ENCODE measurements at places on chromosomes 7 and 10.
A peak's percentile ranks its signal among the peaks of the same experiment; 100 is the strongest.

- no peak for DNase-seq
Measured at GRCh38 chr7:153413199-153413539, 639.0 kb upstream of the DPP6 start.

GRCh38 chr10:117502421-117503243 is 39.9 kb upstream of the EMX2 start:
- no peak for DNase-seq

DNA sequence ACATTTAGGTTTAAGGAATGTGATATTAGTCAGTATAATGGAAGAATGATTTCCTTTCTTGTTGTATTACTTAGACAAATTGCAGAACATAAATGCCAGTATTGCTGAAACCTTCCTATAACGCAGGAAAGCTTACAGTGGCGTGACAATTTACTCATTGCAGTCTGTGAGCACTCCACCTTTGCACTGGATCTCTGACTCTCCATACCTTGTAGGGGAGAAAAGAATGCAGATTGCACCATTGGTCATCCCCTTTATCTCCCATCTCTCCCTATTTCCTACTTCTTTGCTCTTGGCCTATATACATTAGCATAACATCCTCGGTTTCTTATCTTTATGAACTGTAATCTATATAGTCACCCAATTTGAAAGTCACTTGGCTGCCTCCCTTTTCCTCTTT is 28.1 kb upstream of the HYAL4 start:
- DNase-seq = no peak

DNA sequence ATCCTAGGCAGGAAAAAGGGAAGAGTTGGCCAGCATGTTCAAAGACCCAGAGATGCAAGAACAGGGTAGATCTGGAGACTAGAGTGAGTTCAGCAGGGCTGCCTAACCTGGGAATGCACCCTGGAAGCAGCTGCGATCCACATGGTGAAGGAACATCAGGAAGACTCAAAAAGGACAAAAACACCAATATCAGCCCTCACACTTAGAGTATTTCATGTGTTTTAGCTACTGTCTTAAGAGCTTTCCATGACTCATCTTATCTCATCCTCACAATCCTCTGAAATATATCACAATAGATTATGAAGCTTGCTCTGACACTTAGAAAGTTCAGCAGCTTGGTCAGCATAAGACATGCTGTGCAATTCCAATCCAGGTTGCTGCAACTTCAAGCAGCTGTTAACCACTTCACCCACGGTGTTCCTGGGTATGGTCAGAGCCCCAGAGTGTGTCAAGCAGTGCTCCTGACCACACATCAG is 380.9 kb downstream of the PARD3 start:
- DNase-seq = no peak

GRCh38 chr10:71260622-71261325 is 48.4 kb downstream of the UNC5B start:
- no peak for DNase-seq

- no peak for DNase-seq
Measured at GRCh38 chr7:70735313-70735712, 396.6 kb upstream of the GALNT17 start.

DNA sequence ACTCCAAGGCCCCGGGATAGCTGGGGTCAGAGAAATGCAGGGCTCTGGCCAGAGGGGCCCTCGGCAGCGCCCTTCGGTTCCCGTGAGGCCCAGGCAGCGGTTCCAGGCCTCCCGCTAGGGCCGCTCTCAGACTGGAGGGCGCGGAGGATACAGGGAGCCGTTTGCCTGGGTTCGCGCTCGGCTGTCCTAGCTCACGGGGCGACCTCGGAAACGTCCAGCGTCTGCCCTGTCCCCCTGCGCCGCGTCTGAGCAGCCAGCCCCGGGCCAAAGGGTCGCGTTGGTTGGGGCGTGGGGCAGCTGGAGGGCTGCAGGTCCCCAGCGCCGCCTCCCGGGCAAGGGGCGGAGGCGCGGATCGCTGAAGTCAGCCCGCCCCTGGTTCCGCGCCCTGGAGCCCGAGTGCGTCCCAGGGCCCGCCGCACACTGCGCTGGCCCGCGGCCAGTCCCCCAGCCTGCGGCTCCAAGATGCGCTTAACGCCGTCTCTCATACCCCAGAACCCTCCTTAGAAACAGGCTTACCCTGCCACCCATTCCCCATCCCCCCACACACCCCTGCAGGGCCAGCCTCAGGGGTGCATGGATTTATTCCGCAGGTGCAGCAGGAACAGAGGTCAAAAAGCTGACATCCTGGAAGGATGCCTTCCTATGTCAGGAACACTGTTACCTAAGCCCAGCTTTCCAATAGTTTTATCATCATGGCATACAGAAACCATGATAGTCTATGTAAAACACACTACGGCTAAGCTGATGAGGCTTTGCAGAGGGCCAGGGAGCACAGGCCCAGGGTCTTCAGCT is 22.1 kb upstream of the OPN4 start:
- DNase-seq = no peak

DNA sequence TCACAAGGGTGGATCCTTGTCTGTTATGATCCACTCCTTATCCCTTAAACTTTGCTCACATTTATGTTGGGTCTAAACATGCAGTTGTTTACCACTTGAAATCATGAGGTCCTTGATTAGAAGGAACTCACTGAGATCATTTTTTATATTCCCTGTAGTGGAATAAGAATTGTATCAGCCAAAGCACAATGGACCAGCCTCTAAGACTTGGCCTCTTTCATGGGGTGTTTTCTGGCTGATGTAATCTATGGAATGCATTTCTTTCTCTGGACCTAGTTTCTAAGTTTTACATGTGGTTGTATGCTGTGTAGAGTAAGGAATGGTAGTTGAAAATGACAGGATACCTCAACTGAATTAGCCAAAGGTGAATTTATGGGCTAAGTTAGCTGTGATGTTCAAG is 376.6 kb downstream of the SORCS3 start:
- DNase-seq = no peak

GRCh38 chr10:109358325-109358724 is 565.0 kb downstream of the XPNPEP1 start:
- no peak for DNase-seq

GRCh38 chr7:129670656-129671055 is 59.1 kb downstream of the NRF1 start:
- DNase-seq = no peak

DNA sequence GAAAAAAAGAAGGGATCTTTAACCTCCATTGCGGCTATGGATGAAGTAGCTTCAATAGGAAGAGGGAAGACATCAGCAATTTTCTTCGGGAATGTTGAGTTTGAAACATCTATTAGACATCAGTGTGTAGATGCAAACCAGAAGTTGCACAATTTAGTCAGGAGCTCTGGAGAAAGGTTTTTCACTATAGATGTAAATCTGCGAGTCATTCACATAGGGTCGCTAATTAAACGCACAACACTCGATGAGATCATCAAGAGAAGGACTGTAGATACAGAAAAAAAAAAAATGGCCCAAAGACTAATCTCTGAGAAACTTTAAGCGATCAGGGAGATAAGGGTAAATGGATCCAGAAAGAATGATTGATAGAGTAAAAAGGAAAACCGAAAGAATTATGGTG is 61.7 kb upstream of the TES start:
- DNase-seq = no peak

DNA sequence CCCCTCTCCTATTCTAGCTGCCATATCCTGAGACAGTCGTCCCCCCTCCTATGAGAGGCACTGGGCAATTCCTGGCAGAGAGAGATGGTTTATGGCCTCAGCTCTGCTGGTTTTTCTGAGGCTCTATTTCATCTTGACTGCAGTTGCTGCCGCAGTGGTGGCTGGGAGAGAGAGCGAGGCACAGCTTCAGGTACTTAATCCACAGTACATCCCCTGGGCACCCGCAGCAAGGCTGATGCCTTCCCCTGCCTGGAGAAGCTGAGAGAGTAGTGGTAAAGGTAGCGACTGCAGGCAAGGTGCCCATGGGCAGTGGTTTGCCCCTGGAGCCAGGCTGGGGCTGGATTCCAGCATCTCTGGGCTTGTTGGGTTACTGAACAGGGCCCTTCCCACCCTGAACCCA is 324.7 kb downstream of the RPS24 start:
- no peak for DNase-seq

DNA sequence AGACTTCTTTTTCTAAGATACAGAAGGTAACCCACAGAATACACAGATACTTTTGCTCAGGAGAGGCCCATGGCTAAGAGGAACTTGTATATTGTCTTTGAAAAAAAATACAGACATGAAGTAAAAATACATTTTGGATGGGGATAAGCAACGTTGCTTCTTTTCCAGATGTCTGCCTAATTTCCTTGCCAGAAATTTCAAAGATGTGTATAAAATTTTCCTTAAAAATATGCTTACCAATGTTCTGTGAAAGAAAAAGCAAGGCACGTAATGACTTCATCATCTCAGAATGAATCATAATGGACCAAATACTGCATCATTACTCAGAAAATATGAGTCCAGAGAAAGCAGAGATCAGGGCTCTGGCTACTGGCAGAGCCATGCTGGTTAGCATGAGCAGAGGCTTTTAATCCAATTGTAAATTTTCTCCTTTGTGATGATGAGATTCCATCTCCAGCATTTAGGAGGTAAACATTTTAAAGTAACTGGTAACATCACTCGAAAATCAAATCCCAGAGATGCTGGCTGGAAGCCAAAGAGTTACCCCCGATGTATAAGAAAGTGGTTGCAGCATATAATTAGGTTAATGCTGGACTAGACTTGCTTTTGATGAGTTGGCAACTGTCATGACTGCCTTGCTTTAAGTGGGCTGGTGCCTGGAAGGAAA is 272.5 kb downstream of the SEMA3A start:
- DNase-seq = no peak

DNA sequence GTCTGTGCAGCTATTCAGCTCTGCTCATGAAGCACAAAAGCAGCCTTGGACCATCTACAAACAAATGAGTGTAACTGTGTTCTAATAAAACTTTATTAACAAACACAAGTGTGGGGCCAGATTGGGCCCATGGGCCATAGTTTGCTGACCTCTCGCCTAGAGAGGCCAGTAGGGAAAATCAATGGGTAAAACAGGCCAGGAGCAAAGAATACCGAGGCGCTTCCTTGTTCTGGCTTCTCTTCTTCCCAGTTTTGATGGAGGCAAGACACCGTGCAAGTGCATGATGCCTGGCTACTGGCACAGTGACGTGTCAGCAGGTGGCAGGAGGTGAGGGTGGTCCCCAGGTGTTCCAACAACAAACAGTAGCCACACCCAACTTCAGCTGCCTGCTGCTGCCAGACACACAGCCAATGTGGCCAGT is 94.3 kb upstream of the SDK1 start:
- no peak for DNase-seq

DNA sequence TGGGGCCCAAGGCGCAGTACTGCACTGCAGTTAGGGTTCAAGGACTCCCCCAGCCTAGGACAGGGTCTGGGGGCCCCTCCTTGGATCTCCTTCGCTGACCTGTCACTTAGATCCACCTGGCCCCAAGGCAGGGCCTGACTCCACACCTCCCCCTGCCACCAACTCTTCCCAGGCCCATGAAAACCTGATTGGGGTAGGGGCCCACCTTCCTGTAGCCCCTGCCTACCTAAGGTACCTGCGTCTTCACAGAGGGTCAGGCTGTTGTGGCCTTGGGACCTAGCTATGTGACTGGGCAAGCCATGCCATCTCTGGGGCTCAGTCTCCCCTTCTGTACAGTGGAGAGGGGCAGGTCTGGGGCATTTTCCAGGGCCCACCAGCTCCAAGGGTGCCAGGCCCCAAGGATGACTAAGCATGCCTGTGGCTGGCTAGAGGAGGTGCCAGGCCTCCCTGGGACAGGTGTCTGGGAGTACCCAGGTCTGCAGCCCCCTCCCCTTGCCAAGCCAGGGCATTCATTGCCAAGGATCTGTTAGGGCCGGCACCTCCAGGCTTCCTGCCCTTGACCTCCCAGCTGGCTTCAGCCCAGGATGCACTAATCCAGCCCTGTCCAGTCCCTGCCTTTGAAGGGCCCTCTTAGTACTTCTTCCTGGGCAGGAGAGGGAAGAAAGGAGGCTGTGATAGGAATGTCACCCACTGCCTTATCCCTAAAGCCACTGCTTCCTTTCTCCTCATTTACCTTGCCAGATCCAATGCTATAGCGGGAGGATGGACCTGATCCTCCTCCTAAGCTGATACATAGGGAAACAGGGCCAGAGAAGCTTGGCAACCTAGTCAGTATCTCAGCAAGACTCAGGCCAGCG is 1.3 kb downstream of the LIMK1 start:
- no peak for DNase-seq

DNA sequence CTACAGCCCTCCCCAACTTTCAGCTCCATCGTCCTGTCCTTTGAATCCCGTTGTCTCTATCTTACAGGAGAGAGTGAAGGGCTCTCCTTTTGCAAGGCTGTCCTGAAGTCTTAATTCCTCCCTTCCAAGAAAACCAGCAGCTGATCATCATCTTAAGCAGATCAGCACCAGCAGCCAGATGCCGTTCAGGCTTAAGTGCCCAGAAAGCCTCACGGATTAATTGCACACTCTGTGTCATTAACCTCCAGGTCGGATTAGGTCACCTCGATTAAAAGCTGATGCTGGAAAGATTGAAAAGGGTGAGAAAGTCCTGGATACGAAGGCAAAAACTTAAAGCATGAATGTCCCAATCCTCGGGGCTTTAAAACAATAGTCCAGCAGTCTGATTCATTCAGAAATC is 24.8 kb upstream of the ADARB2 start:
- no peak for DNase-seq

GRCh38 chr7:55073976-55074528 is 55.2 kb downstream of the EGFR start:
- DNase-seq = peak; percentile 56

- DNase-seq = no peak
Measured at GRCh38 chr7:52088008-52088901, 771.6 kb upstream of the COBL start.

GRCh38 chr10:74011770-74012169 is 13.9 kb downstream of the VCL start:
- DNase-seq = no peak

DNA sequence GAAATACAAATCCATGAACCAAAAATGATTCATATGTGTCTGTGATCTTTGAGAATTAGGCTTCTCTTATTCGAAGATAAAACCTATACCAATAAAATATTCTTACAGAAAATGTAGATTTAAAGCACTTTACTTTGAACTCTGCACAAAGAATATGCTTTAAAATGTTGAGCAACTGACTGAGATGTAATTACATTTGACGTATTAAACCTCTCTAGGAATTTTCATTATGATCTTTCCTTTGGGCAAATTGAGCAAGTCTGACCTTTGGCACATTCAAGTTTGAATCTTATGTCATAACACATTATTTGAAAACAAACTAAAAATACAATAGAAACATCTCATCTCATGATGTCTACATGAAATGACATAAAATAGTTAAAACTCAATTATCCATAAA is 69.2 kb upstream of the AHR start:
- DNase-seq = no peak

DNA sequence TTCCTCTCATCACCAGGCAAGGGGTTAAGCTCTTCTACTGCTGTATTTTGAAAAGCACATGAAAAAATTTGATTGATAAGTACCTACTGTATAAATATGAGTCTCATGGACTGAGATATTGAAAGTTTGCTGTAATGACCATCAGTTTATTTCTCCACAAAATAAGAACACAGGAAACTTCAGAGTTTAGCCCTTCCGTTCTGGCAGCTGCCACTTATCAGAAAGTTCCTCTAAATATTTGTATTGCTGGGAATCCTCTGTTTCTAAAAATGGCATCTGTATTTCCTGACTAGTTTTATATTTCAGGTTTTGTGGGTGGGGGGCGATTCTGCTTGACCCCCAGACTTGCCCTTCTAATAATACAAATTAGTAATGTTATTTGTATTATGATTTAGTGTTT is 92.0 kb downstream of the LYZL2 start:
- DNase-seq = no peak

- no peak for DNase-seq
Measured at GRCh38 chr7:114085592-114086501, 167.0 kb upstream of the PPP1R3A start.

Data from T-helper 1 cell (primary cell).